ENCODE measurements at places on chromosomes 12 and 14.

DNA sequence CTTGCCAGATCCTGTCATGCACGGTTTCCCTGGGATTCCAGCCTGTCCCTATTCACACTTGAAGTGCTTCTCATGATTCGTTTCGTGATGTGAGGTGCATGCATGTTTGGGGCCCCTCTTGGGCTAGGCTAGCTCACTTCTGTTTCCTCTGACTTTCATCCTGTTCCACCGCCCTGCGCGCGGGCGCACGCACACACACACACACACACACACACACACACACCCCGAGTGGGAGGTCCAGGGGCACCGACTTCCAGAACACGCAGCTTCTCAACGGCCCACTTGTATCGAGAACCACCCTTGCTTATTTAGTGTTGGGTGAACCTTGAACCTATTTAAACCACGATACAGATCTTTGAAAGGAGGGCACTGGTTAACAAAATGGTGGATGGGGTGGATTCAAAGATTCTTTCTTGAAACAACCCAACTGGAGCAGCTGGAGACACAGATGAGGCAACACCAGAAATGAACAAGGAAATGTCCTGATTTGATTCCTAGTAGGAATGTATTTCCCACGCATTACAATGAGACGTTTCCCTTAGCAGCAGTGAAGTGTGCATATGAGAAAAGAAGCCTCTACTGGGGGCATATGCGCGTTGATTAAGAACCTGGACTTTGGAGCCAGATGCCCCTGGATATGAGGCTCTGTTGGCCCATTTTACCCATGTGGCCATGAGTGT lies 16.3 kb downstream of the ELK3 start:
- DNase-seq: no peak

- DNase-seq: peak; percentile 12
Measured at GRCh38 chr12:20492251-20492760, 124.0 kb downstream of the PDE3A start.

GRCh38 chr14:95619785-95620417 lies 66.3 kb upstream of the TCL1B start:
- DNase-seq: no peak

DNA sequence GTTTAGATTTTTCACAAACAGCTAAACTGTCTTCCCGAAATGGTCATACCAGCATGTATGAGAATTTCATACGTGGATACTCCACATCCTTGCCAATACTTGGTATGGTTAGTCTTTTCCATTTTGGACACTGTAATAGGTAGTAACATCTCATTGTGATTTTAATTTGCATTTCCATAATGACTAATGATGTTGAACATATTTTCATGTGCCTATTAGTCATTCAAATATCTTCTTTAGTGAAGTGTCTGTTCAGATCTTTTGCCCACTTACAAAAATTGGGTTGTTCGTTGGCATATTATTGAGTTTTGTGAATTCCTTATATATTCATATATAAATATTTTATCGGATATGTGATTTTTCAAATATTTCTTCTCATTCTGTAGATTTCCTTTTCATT lies 78.0 kb upstream of the GNG2 start:
- DNase-seq: no peak

DNA sequence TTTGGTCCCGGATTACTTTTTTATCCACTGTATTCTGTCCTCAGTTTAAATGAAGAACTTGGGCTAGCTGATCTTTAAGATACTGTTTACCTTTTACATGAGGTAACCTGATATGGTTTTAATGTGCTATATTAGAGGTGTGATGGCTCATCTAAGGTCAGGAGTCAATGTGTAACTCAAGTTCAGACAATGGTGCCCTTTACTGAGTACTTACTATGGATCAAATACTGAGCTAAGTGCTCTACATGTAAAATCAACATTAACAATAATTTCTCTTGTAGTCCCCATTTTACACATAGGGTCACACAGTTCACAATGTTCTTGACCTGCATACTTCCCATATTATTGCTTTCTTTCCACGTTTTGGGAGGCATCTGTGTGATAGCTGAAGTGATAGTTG lies 79.2 kb downstream of the CEP83 start:
- no peak for DNase-seq

- DNase-seq: no peak
Measured at GRCh38 chr12:82817368-82817767, 130.7 kb downstream of the TMTC2 start.

DNA sequence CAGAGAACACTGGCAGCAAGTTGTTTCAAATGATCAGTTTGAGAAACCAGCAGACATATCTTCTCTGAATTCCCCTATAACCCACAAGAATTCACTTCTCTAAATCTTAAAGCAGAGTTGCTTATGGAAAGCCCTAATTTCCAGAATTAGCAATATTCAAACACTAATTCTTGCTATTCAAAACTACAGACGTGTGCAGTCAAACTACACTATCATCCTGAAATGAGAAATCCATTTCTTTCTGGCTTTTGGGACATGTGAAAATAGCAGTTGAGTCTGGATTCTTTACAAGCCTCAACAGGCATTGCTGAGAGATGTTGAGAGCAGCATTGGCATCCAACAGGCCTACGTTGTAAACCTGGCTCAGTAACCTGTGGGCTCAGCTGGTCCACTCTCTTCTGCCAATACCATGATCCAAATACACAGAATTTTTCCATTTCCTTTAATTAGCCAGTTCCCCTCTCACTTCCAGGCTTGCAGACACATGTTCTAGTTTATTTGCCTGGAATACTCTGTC lies 74.6 kb upstream of the TMTC1 start:
- no peak for DNase-seq

DNA sequence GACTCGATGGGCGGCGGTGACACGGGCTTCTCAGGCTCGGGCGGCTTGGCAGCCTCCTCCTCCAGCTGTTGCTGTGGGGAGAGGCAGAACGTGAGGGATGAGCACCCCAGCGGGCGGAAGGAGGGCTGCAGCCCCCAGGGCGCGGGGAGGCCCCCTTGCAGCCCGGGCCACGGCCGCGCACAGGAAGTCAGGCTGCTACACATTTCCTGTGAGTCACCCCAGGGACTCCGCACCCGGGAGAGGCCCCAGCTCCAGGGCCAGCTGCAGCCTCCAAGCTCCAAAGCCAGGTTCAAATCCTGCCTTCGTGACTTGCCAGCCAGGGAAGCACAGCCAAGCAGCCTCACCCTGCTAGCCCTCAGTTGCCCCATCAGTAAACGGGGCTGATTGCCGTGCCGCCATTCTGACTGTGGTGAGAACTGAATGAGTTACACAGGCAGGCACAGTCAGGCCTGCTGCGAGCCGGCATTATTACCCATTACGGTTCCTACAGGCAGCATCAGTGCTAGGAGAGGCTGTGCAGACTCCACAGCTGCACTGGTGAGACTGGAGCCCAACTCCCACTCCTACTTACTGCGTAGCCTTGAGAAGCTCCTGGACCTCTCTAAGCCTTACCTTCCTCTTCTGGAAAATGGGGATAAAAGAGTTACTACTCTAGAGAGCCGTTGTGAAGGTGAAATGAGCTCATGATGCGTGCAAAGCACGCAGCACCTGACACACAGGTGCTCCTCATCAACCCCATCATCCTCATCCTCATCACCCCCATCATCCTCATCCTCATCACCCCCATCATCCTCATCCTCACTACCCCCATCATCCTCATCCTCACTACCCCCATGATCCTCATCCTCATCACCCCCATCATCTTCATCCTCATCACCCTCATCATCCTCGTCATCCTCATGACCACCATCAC lies 100.9 kb downstream of the NCOR2 start:
- no peak for DNase-seq

GRCh38 chr12:124218243-124218560 lies 76.7 kb upstream of the RFLNA start:
- no peak for DNase-seq

DNA sequence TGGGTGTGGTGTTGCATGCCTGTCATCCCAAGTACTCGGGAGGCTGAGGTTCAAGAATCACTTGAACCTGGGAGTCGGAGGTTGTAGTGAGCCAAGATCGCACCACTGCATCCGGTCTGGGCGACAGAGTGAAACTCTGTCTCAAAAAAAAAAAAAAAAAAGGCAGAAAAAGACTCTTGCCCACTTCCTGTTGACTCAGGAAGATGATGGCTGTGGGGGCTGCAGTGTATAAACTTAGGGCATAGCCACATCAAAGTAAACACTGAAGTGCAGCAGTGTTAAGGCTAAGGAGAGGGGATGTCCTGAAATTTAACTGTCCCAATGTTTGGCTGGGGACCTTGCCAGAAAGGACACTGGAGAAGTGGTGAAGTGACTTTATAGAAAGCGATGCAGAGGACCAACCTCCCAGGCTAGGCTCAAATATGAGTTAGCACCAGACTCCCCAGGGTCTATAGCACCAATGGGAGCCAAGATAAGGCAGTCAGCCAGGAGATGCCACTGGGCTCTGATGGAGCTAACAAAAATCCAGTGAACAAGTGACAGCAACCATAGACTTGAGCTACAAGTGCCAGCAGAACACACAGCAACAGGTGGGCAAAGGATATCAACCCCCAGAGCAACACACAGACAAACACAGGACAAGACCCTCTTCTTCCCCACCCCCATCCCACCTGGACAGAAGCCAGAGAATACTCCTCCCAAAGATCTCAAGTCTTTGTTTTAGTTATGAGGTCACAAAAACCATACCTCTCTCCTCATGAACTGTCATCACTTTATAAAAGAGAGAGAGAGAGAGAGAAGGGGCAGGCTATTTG lies 28.0 kb downstream of the NELL2 start:
- DNase-seq: no peak

DNA sequence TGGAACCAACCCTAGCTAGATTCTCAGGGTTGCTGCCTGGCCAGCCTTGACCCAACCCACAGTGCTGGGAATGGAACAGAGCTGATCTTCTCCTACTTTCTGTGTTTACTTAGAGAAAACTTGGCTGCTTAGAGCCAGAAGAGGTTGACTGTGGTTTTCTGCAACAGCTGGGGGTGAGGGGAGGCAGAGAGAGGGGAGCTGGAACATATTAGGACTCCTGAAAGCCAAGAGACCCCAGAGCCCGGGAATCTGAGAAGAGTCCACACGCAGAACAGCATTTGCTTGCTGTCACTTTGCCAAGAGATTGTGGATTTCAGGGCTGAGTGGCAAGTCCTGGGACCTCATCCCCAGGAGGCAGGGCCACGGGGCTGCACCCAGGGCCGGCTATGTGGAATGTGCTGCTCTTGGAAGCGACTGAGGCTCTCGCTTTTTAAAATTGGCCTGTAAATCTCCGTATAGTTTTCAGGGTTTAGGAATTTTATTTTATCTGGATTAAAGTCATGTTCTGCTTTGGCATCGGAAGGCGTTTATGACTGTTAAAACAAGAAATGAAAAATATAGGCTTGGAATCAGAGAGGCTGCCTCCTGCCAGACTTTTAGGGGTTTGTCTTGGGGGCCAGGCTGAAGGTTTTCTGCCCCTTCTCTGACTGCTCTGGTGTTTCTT lies 22.3 kb upstream of the MED13L start:
- no peak for DNase-seq

- DNase-seq: no peak
Measured at GRCh38 chr12:5705791-5706190, 239.3 kb downstream of the ANO2 start.

- no peak for DNase-seq
Measured at GRCh38 chr12:66392266-66392915, 90.1 kb downstream of the HELB start.

DNA sequence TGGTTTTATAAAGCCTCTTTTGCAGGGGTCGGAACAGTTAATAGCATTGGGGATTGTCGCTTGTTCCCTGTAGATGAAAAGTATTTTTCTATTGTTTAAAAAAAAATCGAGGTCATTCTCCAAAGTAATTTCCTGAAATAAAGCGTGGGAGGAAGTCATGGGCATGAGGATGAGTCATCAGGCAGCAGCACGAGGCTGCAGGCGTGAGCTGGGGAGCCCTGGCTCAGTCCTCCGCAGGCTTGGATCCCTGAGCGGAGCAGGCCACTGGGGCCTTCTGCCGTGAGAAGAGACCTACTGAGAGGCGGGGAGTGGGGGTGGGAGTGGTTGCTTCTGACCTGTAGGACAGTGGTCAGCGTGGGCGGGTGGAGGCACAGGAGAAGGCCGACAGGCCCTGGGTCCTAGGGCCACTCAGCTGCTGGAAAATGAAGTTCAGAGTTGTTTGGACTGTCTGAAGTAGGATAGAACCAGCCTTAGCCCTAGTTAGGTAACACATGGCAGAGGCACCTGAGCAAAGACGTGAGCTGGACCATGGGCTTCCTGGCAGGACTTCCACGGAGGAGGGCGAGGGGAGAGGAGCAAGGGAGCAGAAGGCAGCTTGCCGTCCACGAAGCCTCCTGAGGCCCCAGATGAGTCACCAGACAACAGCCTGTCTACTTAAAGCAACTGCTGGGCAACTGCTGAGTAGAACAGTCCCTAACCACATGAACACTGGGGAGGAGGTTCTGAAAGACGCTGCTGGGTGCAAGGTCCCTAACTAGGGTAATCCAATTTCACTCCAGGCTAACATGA lies 21.1 kb upstream of the LGALS3 start:
- DNase-seq: peak; percentile 96

GRCh38 chr12:85947286-85947685 lies 73.2 kb downstream of the NTS start:
- DNase-seq: no peak

GRCh38 chr14:89186856-89187376 lies 230.1 kb downstream of the FOXN3 start:
- DNase-seq: no peak

- DNase-seq: peak; percentile 60
Measured at GRCh38 chr14:60721326-60722106, 2.6 kb downstream of the SIX4 start.

DNA sequence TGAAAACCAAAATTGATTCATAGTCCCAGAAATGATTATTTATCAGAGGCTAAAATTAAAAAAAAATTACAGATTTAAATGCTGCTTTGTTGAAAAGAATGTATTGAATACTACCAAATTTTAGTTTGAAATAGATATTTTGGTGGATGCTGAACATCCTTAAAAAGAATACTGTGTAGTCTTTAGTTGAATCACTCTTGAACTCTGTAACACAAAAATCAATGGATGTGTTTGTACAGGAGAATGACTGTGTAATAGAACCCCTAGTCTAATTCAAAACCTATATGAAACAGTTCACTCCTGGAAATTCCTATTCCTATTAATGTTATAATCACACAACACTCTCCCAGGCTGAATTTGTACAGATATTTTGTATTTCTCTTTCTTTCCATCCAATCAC lies 1.5 kb upstream of the TSPAN8 start:
- no peak for DNase-seq
